ENCODE measurements at places on chromosomes 6 and 20.

DNA sequence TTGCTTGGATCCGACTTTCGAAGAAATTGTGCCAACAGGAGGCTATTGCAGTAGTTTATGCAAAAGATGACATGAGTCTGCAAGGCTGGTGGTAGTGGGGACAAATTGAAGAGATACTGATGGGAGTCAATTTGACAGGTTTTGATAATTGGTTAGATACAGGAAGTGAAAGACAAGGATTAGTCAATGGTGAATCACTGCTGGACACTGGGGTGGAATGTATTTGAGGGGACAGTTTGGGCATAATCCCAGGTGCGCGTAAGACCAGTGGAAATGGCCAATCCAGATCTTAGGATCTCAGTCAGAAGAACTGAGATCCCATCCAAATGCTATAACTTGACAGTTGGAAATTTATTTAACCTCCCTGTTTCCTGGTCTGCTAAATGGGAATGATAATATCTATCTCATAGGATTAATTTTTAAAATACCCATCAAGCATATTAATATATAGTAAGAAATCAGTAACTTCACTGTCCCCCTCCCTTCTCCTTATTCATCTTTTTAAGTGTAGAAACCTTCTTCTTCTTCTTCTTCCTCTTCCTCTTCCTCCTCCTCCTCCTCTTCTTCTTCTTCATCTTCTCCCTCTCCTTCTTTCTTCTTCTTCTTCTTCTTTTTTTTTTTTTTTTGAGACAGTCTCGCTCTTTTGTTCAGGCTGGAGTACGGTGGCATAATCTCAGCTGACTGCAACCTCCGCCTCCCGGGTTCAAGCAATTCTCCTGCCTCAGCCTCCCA lies 30.9 kb upstream of the ERVFRD-1 start:
- DNase-seq = no peak

- no peak for DNase-seq
Observed at GRCh38 chr6:22732176-22732970, 163.0 kb downstream of the HDGFL1 start.

DNA sequence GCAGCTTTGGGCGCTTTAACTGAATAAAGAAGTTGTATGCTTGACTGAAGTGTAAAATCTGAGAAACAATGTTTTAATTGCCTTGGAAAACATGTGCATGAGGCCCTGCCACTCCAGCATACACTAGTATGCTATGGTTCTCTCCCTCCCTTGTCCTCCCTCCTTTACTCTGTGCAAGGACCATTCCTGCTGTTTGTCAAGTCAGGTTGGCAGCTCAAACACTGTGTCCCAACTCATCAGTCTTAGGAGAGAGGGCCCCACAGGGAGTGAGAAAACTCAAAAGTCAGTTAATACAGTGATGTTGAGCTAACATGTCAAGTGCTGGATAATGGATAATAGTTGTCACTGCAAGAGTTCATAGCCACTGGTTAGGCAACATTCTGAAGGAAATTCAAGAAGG lies 543.6 kb downstream of the GRIK2 start:
- no peak for DNase-seq

DNA sequence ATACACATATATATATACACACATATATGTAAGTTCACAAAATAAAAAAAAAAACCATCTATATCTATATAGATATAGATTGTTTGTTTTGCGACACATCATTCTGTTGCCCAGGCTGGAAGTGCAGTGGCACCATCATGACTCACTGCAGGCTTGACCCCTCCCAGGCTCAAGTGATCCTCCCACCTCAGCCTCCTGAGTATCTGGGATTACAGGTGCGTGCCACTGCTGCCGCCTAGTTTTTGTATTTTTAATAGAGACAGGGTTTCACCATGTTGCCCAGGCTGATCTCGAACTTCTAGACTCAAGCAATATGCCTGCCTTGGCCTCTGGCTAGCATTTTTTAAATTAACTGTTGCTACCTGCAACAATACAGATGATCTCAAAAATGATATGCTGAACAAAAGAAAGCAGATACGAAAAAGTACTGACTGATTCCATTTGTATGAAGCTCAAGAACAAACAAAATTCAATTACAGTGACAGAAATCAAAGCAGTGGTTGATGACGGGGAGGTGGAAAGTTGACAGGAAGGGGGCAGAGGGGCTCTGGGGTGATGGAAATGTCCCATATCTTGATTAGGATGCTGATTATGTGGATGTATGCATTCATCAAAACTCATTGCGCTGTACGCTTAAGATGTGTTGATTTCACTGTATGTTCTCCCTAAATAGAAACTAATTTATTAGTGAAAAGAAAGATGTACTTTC lies 49.6 kb downstream of the ATXN1 start:
- no peak for DNase-seq

- no peak for DNase-seq
Observed at GRCh38 chr6:63716169-63716568, 80.6 kb downstream of the PHF3 start.

DNA sequence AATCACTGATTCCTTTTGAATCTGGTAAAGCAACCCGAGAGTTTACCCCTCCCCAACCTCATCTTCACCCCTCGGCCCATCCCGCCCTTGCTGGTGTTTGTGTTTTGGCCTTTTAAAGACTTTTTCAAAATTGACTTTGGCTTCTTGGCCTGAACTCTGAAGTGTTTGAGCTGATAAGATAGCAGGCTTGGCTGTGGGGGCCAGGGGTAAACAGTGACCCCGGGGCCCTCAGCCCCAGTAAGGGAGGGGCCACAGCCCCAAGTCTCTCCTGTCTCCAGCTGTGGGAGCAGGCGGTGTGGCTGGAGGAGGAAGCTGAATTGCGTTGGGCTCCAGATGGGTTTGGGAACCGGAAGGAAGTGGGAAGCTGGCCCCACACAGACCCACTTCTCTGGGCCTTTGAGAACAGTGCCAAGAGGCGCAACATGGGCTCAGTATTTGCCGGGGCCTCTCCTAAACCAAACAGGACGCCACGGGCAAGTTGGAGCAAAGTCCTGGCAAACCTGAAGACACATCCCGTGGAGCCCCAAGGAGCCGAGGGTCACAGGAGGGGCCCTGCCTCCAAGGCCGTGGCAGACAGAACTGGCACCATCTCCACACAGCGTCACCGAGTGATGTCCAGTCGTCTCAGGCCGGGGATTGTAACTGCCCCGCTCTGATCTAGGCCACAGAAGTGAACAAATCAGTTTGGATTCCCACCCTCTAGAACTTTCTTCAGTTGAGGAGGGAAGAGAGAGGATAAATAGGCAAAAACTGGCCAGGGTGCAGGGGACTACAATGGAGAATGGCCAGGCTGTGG lies 54.3 kb upstream of the PTPN1 start:
- DNase-seq = no peak

- DNase-seq = no peak
Observed at GRCh38 chr6:145863988-145864616, 49.5 kb upstream of the FBXO30 start.

DNA sequence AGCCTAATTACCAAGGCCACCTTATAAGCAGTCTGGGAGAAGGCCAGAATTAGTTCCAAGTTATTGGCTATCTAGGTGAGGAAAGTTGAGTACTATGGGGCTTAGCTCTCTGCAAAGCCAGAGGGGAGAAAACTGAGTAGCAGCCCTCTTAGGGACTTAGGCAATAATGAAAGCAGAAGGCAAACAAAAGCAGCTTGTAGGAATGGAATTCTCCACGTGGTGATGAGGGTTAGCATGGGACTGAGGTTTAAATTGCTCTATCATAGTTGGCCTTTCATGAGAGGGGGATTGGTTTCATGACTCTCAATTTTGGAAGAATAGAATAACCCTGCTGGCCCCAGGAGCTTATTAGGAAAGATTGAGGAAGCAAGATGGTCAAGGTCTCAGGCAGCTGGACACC lies 7.0 kb upstream of the UBE2J1 start:
- no peak for DNase-seq

DNA sequence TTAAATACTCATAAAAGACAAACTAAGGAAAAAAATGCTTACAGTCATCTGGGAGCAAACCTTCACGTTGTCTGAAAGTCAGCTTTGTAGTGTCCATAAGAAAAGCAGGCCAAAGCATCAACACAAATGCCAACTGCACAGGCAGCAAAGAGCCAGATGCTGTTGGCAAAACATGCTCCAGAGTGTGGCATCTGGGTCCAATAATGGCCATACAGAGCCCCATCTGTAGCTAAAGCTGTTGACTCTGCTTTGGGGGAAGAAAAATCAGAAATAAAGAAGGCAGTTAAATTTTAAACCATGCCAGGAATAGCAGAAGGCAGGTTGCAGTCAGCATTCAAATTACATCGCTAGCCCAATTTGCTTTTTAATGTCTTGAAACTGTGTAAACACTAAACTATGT lies 776.3 kb downstream of the EYS start:
- DNase-seq = no peak

GRCh38 chr6:73929405-73929804 lies 233.4 kb downstream of the CD109 start:
- no peak for DNase-seq

- no peak for DNase-seq
Observed at GRCh38 chr6:158086054-158086503, 82.0 kb downstream of the SERAC1 start.

- peak; percentile 33 for DNase-seq
Observed at GRCh38 chr6:72552938-72553337, 68.9 kb upstream of the KCNQ5 start.

GRCh38 chr6:53920881-53921280 lies 126.1 kb downstream of the LRRC1 start:
- no peak for DNase-seq

DNA sequence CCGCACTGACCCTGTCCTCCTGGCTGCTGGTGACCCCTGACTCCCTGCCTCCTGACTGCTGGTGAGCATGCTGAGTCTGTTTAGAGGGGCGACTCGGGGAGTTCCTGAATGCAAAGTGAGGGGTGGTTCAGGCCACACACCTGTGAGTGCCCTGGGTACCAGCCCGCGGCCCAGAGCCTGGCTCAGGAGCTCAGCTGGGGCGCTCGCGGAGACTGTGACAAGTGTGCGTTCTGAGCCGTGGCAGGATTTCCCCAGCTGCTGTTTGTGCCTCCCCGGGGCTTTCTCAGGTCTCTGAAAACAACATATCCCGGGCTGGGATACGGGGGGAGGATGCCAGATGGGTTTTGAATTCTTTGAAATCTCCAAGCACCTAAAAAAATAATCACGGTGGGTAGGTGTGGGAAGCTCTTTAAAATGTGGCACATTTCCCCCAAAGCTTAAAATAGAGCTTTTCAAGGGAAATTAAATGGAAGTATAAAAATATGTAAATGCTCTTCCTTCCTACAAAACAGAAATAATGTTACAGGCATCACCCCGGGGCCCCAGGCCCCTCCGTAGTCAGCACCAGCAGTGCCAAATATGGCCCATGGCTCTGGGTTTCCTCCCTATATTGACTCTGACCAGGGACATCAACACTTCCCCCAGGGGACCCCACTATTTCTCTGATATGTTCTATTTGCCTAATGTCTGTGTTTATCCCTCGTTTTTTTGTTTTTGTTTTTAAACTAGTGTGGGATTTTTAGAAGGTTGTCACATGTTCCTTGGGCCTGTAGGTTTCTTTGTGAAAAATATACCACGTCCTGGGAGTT lies 49.9 kb upstream of the TAGAP start:
- no peak for DNase-seq

All from SHP77 (cell line).